WTC11 (cell line): ENCODE measurements at places on chromosomes 3 and 15.
A peak's percentile ranks its signal among the peaks of the same experiment; 100 is the strongest.

DNA sequence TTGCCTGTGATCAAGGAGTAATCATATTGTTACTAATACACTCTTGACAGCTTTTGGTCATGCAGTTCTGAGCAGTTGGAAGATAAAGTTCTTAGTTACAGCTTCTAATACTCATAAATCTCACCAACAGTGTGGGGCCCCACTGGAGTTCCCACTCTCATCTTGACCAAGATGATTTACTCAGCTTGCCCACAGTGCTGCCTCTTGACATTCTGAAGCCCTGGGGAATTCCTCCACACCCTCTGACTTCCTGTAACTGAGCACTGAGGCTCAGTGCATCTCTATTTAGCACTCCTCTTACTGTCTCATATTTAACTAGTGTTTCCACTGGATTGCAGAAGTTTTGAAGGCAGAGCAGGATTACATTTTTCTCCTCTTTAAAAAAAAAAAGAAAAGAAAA lies 1.9 kb upstream of the ARL6IP5 start:
- no peak for DNase-seq

DNA sequence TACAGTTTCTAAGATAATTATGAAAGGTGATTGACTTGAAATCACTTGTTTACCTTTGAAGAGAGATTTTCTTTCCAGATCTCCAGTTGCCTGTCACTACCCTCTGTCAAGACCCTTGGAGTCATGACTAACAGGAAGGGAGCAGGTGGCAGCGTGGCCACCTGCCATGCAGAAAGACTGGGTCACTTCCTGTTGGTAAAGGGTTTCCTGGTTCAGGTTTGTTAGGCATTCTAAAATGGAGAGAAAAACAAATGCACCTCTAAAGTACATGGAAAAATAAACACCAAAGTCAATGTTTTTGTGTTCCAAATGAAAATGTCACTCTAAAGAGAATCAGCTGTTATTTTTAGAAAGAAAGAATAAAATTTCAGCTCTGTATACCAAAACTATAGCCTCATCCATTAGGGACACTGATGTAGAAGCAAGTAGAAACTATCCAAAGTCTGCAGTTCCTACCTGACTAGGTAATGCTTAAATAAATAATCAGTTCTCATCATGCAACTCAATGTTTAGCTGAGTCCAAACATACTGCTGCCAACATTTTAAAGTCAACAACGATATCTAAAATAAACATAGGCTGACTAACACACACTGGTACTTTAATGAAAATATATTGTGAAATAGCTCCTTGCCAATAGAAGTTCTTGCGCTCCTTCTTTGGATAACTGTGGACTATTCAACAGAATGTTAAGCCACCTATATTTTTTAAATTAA lies 23.9 kb upstream of the TM4SF1 start:
- DNase-seq = no peak

DNA sequence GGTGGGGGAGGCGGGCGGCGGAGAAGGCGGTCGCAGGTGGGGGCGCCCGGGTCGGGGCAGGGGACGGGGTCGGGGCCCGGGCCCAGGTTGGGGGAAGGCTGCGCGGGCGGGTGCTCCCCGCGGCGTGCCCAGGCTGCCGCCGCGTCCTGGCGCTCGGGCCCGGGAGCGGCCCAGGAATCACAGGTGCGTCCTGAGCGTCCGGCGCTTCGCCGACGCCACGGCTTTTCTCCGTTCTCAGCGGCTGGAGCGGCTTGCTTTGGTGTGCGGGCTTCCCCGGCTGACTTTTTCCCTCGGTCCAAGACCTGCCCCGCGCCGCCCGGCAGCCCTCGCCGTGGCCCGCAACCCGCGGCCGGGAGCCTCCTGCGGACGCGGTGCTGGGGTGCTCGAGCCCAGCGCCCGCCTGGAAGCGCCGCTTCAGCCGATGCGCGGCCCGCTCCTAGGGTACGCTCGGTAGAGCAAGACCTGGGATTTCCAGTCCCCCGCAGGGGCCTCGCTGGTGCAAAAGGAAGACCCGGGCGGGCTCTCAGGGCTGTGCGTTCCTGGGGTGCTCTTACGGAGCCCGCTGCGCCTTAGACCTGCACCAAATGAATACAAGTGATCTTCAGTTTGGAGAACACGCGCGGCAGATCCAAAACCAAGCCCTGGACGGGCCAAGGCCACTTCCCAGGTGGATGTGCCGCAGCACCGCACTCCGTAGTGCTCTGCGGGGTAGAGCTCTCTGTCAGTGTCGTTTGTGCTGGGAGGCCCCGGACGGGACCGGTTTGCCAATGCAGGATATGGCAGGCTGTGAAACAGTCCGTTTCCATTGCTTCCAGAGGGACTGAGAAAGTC lies 639 bp downstream of the NIPA1 start:
- peak; percentile 53 for DNase-seq

DNA sequence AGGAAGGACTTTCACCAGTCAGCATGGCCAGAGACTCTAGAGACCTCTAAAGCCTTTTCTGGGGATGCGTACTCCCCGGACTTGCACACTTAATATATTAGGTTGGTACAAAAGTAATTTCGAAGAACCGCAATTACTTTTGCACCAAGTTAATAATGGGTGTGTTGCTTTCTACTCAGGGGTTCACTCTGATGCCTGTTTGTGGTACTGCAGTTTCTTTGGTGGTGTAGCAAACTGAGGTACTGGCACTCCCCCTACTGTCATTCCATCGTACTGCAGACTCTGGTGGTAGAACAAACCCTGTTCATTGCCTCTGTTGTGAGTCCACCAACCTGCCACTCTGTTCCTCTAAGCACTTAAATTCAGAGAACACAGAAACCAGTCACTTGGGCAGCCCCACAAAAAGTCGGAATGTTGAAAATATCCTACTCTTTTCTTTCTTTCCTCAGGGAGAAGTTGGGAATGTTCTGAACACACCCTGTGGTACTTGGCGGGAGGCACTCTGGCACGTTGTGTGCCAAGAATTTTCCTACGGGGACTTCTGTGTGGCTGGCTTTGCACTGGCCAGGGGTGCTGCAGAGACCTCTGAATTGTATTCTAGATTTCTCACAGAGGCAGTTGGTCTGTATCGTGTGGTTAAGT lies 46.3 kb downstream of the GABRG3 start:
- DNase-seq = peak; percentile 91

- no peak for DNase-seq
Measured at GRCh38 chr3:127015282-127016042, 32.5 kb downstream of the PLXNA1 start.

DNA sequence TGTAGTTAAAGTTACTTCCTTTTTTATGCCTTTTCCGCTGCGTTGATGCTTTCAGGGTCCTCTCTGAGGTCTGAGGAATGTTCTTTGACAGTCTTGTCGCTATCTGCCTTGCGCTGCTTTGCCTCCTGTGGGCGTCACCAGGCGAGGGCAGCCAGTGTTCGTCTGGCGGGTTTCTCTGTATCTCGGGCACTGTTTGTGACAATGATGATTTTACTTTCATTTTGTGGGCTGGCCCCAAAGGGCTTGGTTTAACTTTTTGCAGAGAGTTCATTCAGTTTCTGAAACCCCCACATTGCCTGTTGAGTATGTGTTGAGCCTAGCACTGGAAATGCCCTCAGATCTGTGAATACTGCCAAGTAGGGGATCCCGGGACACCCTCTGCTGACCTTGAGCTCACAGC lies 24.6 kb upstream of the SACM1L start:
- DNase-seq = no peak

DNA sequence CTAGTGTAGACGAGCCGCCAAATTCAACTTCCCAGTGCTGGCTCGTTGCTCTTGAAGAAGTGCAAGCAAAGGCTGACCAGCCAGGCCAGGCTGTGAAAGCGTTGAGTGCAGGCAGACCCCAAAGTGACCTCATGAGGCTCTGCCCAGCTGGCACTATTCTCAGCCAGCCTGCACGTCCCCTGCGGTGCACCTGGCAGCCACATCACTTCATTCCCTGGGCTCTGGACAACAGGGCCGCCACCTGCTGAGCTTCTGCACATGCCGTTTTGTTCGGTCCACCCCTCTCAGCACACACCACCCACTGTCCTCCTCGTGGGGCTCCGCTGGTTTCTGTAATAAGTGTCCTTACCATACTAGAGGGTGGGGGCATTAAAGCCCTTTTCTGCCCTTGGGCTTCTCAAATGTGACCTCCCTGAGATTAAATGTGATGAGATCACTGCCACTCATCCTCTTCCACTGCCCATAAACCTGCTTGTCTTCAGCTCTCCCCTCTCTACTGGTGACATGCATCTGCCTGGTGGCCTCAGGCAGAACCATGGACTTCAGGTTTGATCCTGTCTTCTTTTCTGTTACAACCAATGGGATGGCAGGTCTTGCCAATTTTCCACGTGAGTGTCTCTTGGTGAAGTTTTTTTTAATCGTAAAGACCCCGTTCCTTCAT lies 6.1 kb downstream of the RASGRF1 start:
- DNase-seq = no peak

GRCh38 chr3:42745291-42745745 lies 27.7 kb downstream of the CCDC13 start:
- DNase-seq = no peak

- DNase-seq = no peak
Measured at GRCh38 chr3:127637971-127638370, 9.0 kb downstream of the PODXL2 start.

DNA sequence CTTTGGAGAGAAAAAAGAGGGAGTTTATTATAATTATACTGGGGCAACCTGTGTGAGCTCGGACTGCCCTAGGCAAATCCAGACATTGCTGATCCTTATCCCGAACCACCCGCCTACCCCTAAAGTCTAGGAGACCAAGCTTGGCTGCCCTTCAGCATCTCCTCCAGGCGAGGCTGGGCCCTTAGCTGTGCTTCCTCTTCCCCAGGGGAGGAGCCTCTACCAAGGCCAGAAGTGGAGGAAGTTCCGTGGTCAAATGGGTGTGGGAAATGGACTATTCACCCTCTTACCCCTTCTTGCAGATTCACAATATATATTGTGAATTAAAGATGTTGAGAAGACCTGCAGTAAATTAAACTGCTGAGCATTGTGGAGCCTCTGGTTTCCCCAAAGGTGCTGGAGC lies 158.3 kb upstream of the HES1 start:
- no peak for DNase-seq

- DNase-seq = no peak
Measured at GRCh38 chr3:69690-70089, 126.9 kb upstream of the CHL1 start.

DNA sequence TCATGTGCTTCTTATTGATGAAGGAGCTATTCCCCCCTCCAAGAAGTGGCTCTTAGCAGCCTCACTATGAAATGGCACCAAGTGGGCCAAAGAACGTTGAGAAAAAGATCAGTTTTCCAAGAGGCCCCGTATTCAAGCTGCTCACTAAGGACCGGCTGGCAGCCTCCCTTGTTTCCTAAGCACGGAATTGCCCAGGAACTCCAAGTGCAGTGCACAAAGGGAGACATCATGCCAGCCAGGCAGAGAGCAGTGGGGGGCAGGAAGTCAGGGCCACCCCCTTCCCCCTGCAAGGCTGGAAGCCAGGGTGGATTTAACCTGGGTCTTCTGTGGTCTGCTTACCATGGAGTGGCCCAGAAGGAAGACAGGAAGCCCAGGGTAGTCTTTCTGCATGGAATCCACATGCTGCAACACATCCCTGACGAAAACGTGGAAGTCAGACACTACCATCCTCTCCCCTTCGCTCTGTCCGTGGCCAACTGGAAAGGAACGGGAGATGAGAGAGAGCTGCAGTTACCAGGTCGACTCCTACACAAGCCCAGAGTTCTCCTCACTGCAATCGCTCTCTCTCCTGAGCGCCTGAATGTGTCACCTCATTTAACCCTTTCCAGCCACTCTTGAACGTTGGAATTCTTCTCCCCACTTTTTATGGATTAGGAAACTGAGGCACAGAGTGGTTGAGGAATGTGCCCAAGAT lies 49.5 kb downstream of the ABTB1 start:
- DNase-seq = no peak

GRCh38 chr3:105429034-105429762 lies 62.5 kb downstream of the ALCAM start:
- no peak for DNase-seq

- DNase-seq = no peak
Measured at GRCh38 chr15:85010386-85011159, 28.9 kb downstream of the PDE8A start.

DNA sequence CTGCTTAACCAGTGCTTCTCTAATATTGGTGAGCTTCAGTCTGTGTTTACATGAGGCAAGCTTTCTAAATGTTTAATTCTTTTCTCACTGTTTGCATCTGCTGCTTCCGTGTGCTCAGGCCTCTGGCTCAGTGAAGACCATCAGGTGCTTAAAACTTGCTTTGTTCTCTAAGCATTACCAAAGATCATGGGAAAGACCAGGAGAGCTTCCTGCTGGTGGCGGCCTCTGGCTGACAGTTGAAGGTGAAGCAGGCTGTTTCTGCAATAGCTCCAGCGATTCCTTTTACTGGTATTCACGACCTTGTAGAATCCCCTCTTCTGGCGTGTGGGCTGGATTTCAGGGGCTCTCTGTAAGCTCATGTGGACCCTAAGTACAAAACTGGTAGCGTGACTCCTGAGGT lies 45.1 kb downstream of the EDEM1 start:
- DNase-seq = peak; percentile 32
